Lung (tissue), 17 donors: ENCODE measurements at places on chromosomes 7 and 10.

DNA sequence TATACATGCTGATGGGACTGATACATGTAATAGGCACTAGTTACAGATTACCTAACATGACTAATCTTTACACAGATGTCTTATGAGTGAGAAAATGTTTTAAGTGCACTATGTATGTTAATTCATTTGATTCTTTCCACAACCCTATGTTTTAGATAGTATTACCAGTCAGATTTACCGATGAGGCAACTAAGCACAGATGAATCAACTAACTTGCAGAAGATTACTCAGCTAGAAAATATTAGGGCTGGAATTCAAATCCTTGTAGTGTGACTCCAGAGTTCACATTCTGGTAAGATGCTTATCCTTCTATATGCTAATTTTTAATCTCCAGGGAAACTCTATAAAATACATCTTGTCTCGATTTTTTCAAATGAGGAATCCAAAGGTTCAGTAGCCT, 964.9 kb downstream of the REEP3 start:
- DNase-seq, result no peak

- no peak for DNase-seq
These were observed 743 bp upstream of the POR start for GRCh38 chr7:75914169-75914654.

DNA sequence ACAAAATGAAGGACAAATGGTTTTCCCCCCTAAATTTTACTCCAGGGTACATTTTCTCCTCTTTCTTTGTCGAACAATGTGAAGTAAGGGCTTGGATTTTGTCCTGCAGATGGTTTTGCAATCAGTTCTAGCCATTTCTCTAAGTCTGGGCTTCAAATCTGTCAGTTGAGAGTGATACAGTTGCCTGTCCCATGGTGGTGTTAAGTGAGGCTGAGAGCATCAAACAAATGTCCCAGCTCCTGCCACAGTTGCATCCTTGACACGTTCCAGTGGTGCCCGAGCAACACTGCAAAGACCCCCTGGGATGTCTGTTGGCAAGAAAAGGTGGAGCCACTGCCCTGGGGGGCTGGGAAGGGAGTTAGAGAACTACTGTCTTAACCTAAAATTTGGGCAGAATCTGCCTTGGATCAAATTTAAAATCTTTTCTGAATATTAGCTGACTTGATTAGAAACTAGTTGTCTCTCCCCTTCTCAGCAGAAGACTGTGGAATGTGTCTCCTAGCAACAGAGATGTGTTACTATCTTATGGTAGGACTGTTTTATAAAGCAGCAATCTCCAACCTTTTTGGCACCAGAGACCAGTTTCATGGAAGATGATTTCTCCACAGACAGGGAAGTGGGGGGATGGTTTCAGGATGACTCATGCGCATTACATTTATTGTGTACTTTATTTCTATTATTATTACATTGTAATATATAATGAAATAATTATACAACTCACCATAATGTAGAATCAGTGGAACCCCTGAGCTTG, 102.0 kb upstream of the STEAP1B start:
- peak; percentile 65 for DNase-seq

- DNase-seq, result peak; percentile 62
These were observed 99.6 kb upstream of the SEMA3D start for GRCh38 chr7:85286446-85286845.

- DNase-seq, result no peak
These were observed 613.1 kb downstream of the KCNMA1 start for GRCh38 chr10:77024461-77024860.

DNA sequence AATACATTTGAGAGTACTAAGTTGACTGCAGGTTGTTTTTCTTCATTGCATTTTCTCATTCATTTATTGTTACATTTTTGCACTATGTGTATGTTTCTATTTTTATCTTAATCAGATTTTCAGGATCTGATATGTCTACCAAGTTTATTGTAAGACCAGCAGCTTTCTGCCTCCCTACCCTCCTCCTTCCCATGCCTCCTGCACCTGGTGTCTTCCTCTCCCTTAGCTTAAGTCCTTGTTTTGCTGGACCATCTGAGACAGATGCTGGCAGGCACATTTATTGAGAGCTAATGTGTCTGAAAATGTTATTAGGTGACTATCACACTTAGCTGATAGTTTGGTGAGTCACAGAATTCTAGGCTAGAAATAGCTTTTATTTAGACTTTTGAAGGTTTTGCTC, 79.6 kb downstream of the ANLN start:
- DNase-seq, result no peak

- no peak for DNase-seq
These were observed 2.6 kb upstream of the ZNF746 start for GRCh38 chr7:149500201-149500600.

DNA sequence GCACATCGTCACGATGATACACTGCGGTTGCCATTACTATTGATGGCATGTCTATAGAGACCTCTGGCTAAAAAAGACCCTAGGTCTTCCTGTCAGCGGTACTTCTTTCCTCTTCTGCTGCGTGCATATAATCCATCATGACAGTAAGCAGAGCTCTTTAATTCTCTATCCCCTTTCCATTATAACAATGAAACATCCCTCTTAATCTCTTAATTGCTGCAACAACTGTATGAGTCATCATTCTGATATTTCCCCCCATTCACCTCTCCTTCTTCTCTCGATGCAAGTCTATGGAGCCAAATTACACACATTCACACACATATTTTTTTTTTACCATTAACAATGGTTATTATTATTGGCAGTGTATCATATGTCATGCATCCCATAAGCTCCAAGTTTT, 45.2 kb upstream of the AKR1E2 start:
- no peak for DNase-seq

DNA sequence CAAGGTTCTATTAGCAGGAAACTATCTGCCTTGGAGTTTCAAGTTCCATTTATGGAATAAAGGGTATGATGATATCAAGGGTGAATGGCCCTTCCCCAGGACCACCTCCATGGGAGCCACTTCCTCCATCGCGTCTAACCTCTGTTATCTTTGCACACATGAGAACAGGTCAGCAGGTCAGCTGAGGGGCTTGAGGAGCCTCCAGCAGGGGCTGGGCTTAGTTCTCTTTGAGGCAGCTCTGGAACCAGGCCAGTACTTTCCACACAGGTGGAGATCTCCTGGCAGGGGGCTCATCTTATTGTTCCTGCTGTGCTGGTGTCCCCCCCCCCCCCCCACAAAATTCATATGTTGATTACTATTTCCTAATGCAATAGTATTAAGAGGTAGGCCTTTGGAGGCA, 472.2 kb upstream of the ZMIZ1 start:
- no peak for DNase-seq

- peak; percentile 15 for DNase-seq
These were observed 11.4 kb upstream of the MRPS16 start for GRCh38 chr10:73263693-73264347.

DNA sequence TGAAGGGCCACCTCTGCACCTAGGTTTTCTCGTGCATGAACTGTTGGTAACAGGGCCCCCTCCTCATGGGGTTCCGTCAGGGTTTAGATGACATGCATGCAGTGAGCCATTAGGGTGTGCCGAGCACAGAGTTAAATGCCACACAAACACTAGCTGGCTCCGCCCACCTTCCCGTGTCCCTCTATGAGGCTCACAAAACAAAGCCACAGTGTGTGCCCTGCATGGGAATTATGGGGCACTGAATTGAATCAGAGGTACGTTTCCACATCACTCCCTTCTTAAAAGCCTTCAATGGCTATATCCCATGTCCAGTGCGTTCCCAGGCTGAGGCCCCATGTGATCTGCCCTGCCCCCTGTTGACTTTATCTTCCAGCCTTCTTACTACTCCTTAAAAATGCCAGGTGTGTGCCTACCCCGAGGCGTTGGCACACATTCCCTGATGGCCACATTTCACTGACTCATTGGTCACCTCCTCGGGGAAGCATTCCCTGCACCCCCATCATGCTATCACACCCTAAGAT, 35.7 kb downstream of the GSDME start:
- no peak for DNase-seq

- peak; percentile 47 for DNase-seq
These were observed 501.5 kb upstream of the GALNT17 start for GRCh38 chr7:70630440-70630817.

DNA sequence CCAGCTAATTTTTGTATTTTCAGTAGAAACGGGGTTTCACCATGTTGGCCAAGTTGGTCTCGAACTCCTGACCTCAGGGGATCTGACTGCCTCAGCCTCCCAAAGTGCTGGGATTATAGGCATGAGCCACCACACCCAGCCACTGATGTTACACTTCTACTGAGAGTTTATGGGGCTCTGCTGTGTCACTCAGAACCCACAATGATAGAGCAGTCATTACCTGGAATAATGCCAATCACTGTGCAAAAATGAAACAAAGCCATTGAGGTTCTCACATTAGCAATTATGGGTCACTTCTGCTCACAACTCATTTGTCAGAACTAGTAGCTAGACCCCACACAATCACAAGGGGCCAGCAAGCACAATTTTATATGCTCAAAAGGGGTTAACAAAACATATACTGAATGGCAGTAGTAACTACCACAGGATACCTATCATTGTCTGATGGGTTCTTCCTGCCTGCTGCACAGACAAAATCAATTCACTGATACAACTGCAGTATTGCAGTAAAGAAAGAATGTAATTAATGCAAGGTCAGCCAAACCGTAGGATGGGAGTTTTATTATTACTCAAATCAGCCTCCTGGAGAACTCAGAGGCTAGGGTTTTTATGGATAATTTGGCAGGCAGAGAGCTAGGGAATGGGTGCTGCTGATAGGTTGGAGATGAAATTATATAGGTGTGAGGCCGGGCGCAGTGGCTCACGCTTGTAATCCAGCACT, 72.1 kb upstream of the TRIM24 start:
- no peak for DNase-seq

GRCh38 chr10:3426190-3426845, 253.7 kb upstream of the PITRM1 start:
- DNase-seq, result no peak

DNA sequence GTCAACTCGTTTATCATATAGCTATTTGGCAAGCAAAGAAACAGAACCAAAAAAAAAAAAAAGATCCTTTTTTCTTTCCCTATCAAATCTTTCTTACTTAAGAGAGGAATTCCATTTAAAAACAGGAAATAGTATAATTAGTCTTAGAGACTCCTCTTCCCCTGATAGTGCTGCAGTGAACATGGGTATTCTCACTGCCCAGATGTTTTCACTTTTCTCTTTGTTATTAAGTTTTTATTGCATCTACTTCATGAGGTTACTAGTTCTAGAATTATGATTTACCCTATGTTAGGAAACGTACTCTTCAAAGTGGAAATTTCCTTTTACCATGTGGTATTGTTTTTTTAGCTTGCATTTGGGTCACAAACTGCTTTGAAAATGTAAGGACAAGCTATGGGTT, 8.5 kb downstream of the CASP2 start:
- DNase-seq, result no peak

- no peak for DNase-seq
These were observed 51.0 kb downstream of the CDH23 start for GRCh38 chr10:71447676-71448075.
